ENCODE measurements at places on chromosomes 4 and X.

DNA sequence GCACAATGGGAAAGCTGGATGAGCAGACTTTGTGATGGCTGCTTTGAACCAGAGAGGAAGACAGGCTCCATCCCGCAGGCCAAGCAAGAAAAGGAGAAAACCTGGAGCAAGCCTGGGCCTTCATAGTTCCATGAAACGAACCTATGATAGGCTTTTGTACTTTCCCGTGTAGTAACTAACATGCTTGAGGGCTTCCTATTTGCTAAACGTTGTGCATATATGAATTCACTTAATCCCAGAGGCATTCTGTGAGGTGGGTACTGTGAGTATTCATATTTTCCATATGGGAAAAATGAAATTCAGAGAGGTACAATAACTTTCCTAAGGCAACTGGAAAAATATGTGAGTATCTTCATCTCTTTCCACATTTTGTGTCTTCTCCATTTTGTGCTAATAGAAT is 13.6 kb upstream of the APBB2 start:
- no peak for DNase-seq

GRCh38 chrX:39560271-39560670 is 537.5 kb downstream of the BCOR start:
- no peak for DNase-seq

- DNase-seq: no peak
Observed at GRCh38 chr4:15703439-15703838, 574 bp downstream of the BST1 start.

GRCh38 chr4:16213121-16213520 is 13.2 kb downstream of the TAPT1 start:
- no peak for DNase-seq

- DNase-seq: no peak
Observed at GRCh38 chr4:120683897-120684540, 238.5 kb downstream of the PRDM5 start.

DNA sequence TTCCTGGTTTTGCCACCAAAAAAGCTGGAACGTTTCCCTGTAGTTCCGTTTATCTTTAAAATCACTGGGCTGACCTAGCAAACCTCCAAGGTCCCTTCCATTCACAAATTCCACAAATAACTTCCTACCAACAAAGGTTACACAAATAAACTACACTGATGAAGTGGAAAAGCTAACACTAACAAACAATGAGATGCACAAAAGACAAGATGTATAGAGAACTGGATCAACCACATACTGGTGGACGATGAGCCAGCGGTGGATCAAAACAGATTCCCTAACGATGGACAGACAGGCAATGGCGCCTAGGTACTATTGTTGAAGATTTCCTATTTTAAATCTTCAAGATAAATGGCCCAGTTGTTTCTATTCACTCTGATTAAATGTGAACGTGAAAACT is 15.5 kb downstream of the AFAP1 start:
- no peak for DNase-seq

DNA sequence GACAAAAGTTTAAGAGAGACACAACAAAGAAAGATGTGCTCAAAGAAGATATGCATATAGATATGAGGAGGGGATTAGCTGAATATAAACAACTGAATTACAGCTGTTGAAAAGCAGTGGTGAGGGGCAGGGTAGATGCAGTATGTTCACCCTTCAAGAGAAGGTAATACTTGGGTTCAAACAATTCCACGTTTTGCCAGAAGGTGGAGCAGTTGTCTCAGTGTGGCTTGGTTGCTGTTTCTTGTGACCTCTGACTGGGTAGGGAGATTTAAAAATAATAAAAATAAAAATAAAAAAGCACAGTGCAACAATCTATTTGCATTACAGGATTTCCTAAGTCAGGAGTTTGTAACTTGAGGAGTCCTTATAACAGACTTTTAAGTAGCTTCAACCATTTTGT is 23.3 kb downstream of the PHOX2B start:
- no peak for DNase-seq

DNA sequence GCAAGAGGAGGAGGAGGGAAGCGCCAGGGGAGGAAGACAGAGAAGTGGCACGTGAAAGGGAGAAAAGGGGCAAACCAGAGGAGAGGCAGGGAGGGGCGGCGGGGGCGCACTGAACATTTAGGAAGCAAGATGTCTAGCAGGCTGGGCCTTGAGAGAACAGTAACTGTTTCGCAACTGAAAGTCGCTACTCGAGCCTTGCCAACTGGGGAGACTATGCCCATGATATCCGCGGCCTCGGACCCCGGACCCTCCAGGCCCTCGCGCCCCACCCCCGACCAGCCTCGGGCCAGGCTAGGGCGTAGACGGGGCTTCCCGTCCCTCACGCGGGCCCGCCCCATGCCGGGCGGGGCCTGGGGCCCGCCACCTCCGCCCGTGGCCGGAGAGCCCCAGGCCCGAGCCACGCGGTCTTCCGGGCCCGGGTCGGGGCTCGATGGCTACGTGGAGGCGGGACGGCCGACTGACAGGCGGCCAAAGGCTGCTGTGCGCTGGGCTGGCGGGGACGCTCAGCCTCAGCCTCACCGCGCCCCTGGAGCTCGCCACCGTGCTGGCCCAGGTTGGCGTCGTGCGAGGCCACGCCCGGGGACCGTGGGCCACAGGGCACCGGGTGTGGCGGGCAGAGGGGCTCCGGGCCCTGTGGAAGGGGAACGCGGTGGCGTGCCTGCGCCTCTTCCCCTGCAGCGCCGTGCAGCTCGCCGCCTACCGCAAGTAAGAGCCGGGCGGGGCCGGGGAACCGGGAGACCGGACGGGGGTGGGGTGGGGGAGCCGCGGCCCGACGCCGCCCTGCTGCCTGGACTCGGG is at the start of gene SLC25A43:
TSS of gene SLC25A43 (plus strand) at position 363 of the 798 bp plus-strand sequence. CDS start at position 431, 68 bp downstream.
- DNase-seq: no peak

GRCh38 chr4:159227378-159227777 is 124.5 kb downstream of the RAPGEF2 start:
- DNase-seq: no peak

- no peak for DNase-seq
Observed at GRCh38 chrX:1400049-1400448, 8.1 kb upstream of the SLC25A6 start.

DNA sequence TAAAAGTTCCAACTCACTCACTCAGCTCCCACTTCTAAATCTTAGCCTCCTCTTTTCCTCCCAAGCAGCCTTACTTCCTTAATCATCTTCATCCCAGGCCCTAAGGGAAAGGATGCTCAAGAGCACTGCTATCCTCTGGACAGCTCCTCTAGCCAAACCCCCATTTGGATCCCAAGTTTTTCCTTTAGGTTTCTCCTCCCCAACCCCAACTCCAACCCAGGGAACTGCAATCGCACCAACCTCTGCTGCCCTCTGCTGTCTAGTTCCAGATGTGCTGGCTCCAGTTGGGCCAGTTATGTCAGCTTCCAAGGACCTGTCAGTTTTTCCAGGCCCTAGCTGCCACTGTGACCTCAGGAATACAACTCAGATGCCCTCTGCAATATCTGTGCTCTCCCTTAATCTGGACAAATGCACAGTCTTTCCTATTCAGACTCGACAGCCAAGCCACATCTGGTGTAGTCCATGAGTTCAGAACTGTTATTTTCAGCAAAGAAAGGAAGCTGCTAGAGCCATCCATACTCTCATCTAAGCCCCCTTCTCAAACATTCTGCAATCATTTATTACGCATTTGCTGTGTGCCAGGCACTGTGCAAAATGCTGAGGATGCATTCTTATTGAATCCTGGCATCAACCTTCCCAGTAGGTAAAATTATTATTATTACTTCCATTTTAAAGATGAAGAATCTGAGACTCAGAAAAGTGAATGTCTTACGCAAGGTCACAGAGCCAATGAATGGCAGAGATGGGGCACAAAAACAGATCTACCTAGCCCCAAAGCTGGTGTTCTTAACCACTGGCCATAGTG is 12.3 kb upstream of the XPNPEP2 start:
- no peak for DNase-seq

- DNase-seq: no peak
Observed at GRCh38 chr4:40316333-40316781, 18.8 kb upstream of the CHRNA9 start.

GRCh38 chrX:69211701-69212100 is 46.4 kb upstream of the PJA1 start:
- DNase-seq: no peak

DNA sequence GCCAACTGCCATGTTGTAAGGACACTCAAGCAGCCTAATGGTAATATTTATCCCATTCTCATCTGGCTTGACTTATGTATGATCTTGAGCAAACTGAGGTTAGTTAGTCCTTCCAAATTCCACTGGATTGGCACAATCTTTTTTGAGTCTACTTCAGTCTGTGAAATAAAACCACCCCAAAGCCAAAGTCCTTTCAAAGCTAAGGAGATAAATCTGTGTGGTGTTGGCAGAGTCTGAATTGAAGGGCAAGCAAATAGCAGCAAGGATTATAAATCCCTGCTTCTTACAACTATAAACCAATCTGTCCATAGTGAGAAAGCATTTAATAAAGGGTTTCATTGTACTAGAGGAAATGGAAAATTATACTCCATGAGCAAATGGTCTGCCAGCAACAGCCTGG is 233.9 kb upstream of the GLRA2 start:
- DNase-seq: no peak

DNA sequence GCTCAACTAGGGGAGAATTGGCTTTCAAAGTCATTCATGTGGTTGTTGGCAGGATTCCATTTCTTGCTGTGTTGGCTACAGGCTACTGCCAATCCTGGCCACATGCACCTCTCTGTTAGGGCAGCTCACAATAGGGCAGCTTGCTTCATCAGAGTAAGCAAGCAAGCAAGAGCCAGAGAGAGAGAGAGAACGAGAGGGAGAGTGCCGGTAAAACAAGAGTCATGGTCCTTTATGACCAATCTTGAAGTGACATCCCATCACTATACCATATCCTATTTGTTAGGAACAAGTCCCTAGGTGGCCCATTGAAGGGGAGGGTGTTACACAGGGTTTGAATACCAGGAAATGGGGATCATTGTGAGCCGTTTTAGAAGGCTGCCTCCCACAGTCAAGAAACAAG is 33.0 kb upstream of the TLR2 start:
- DNase-seq: no peak

- no peak for DNase-seq
Observed at GRCh38 chrX:36334572-36334971, 415.0 kb downstream of the CFAP47 start.

- DNase-seq: no peak
Observed at GRCh38 chr4:86769794-86770193, 79.4 kb downstream of the SLC10A6 start.
